ENCODE measurements at places on chromosomes 5 and 9. TPM values are rescaled to one million over a fixed set of nuclear protein-coding genes. Genes with fewer than 3 reads are reported as not detected.

Gene FAM169A
- total RNA-seq = 6.5 TPM

Gene ROR2
- 0.65 TPM for total RNA-seq

Gene GAS1
- 9.0 TPM for total RNA-seq

Gene ADAMTS2
- total RNA-seq = 5.9 TPM

Gene PRR7
- 5.1 TPM for total RNA-seq

Gene NR2F1
- total RNA-seq = 0.73 TPM

Gene IFT74
- 8.7 TPM for total RNA-seq

Gene PCDHGA5
- 9.7 TPM for total RNA-seq

Gene ARID3C
- not detected for total RNA-seq

Gene RNF183
- total RNA-seq = not detected

Gene DMRT2
- total RNA-seq = 0.19 TPM

Gene CRHBP
- 3.1 TPM for total RNA-seq

Gene IFNA17
- not detected for total RNA-seq

Gene SLC4A9
- 0.19 TPM for total RNA-seq

Gene C7
- 84.1 TPM for total RNA-seq

Gene FYB1
- 4.5 TPM for total RNA-seq

Gene INSL4
- total RNA-seq = not detected

Gene ANKRD55
- total RNA-seq = not detected

Gene OR2V2
- not detected for total RNA-seq

Gene IFNA2
- total RNA-seq = not detected

Gene SLC36A3
- not detected for total RNA-seq

Gene GRXCR2
- 0.78 TPM for total RNA-seq

Gene HMMR
- 0.46 TPM for total RNA-seq

Gene ZNF658
- 6.4 TPM for total RNA-seq

Gene GCNT1
- total RNA-seq = 2.0 TPM

Gene OBP2B
- total RNA-seq = not detected

Gene SLC34A3
- not detected for total RNA-seq

Gene IDNK
- 5.4 TPM for total RNA-seq

Gene LSM11
- 1.5 TPM for total RNA-seq

Gene PCSK5
- total RNA-seq = 6.2 TPM

Gene SPATA31A3
- total RNA-seq = not detected

Gene PKD2L2
- total RNA-seq = 0.62 TPM

Gene HRCT1
- 1.5 TPM for total RNA-seq

Gene ADCY2
- total RNA-seq = 0.54 TPM

Gene EGFLAM
- 6.3 TPM for total RNA-seq

Data from cardiac septum (tissue), 1 donor.